ENCODE measurements at places on chromosomes 13 and 19.

DNA sequence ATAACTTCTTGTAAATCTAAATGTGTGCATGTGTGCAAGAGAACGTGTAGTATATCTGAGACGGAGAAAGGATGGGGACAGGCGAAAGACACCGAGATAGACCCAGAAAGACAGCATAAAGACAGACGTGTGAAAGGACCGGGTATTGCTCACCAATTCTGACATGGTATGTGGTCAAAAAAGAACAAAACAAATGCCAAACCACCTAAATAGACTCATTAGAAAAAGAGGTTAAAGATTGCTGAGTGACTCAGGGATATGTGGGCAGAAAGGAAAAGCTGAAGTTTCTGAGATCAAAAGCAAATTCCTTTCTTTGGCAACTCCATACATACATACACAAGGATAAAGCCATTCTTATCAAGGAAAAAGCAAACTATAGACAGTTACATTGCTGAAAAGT is 179.7 kb upstream of the TSC22D1 start:
- DNase-seq, result no peak

DNA sequence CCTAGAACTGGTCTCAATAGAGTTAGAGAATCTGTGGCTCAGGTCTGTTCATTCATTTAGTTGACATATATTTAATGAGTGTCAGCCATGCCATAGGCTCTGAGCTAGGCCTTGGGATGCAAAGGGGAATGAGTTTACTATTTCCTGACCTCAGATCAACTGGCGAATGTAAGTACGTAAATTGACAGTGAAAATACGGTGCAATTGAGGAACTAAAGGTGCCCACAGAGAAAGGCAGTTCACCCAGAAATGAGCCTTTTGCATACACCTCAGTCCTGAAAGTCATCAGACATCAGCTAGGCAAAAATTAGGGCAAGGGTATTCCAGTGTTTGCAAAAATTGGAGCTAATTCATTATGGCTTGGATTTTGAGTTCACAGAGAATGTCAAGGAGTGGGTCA is 20.6 kb upstream of the UPF3A start:
- no peak for DNase-seq

DNA sequence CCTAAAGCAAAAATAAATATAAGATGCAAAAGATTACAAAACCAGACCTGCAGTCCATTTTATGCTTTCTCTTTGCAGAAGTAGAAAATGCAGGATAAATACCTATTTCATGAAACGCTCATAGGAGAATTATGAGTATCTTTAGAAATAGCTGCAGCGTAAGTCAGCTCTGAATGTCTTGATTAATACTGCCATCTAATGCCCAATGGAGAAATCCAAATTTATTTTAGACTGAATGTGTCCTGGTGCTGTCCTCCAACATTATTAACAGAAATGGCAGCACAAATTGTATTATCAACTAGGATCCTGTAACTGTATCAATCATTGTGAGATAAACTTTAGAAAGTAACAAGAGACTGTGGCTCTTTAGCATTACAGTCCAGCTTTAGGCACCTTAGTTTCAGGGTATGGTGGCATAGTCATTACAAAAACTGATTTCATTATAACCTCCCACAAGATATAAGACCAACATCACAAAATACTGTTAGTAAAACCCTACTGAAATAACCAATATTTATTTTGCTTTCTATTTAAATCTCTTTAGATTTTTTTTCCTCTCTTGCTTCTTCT is 162.1 kb upstream of the MIR17HG start:
- no peak for DNase-seq

- DNase-seq, result no peak
Measured at GRCh38 chr13:85632526-85633195, 166.6 kb downstream of the SLITRK6 start.

DNA sequence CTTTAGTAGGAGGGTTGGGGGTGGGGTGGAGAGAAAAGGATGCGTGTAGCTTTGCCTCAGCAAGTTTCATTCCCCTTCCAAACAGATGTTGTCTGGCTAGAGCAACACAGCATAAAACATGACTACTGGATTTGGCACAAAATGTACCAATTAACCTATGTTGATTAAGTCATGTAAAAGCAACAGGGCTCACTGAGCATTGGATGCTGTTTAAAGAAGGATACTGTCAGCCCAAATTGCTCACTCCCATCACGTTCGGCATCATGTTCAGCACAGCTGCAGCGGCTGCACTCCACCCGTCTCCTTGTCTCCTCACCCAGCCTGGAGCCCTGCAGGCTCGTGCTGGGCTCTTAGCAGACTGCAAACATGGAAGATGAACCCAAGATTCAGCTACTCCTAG is 77.5 kb downstream of the DLEU7 start:
- DNase-seq, result no peak

GRCh38 chr19:3700242-3701032 is at the start of gene PIP5K1C:
Gene PIP5K1C (minus strand): TSS chr19:3700468. CDS start chr19:3700390, 78 bp downstream.
- peak; percentile 96 for DNase-seq

DNA sequence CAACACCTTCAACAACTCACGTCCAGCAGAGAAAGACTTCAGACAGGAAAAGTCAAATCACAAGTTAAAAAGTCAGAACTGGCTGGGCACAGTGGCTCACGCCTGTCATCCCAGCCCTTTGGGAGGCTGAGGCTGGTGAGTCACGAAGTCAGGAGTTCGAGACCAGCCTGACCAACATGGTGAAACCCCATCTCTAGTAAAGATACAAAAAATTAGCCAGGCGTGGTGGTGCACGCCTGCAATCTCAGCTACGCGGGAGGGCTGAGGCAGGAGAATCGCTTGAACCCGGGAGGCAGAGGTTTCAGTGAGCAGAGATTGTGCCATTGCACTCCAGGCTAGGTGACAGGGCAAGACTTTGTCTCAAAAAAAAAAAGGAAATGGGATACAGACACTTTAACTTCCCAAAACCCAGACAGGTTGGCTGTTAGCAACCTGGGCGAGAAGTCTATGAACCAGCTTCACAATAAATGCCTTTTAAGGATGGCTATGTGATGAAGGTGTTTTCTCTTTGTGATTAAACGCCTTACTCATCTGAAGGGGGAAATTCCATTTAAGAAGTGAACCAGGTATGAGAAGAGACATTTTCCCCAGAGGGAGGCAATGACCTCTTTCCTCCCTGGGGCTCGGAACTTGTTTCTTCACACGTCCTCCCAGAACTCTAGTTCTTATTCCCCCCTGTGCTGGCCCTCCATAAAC is 80.4 kb downstream of the INSR start:
- no peak for DNase-seq

DNA sequence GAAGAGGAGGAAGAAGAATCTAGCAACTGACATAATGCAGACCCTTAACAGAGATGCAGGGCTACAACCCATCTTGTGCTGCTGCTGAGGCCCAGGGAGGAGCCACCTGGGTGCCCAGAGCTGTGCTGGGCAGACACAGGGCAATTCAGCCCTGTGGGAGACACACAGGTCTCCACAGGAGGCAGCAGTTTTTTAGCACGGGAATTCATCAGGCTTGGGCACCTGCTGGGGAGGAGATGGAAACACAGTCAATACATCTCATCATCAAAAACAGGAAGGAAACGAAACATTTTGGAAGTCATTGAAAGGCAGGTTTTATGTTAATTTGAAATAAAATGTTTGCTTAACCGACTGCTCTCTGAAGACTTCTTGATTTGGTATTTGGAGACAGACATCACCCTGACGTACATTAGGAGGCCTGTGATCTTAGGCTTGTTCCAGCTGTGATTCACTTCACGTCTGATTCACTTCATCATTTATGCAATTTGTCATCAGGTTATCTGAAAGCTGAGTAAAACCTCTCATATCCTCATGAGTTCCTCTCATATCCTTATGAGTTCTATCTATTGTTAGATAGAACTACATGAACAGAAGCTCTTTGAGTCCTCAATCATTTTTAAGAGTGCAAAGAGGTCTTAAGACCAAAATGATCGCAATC is 77.4 kb downstream of the CYSLTR2 start:
- DNase-seq, result no peak
